ENCODE measurements at places on chromosomes 13 and 19.

GRCh38 chr13:51091839-51092238 lies 19.2 kb downstream of the C13orf42 start:
- DNase-seq: no peak

- no peak for DNase-seq
Observed at GRCh38 chr19:19937403-19937802, 36.7 kb downstream of the ZNF93 start.

DNA sequence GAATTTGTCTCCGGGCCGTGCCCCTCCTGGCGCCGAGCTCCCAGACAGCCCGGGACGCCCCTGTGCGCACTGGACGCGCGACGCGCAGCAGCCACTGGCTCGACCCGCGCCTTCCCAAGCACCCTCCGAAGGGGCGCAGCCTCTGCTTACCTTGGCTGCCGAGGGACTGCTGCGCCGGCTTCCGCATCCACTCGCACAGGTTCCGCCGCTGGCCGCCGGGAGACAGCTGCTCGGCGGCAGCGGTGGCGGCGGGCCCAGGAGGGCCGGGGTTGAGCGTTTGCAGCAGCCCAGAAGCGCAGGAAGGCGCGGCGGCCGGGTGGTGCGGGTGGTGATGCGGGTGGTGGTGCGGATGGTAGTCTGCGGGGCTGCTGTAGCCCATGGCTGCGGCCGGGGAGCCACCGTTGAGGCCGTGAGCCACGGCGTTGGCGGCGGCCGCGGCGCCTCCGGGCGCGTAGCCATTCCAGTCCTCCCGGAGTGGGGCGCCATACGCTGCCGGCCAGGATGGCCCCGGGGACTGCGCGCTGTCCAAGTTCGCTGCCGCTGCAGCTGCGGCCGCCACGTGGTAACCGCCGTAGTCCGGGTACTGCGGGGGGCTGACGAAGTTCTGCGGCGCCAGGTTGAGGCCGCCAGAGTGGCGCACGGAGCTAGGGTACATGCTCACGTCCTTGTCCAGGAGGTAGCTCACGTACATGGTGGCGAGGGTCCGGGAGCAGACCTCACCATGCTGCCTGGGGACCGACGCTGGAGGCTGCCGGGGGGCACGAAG lies 616 bp downstream of the CDX2 start:
- no peak for DNase-seq

DNA sequence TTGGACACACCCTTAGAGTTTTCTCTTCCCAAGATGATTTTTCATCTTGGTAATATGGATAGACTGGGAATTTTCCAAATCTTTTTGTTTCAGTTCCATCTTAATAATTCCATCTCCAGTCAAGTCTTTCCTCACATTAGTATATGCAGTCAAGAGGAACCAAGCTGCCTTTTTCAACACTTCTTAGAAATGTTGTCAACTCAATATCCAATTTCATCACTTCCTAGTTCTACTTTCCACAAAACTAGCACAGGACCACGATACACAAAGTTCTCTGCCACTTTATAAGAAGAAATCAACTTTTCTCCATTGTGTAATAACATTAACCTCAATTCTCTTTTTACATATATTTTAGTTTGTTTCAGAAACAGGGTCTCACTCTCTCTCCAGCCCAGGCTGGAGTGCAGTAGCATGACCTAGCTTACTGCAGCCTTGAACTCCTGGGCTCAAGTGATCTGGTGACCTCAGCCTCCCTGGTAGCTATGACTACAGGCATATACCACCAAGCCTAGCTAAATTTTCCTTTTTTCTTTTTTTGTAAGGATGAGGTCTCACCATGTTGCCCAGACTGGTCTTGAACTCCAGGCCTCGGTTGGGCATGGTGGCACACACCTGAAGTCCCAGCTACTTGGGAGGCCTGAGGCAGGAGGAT lies 15.5 kb downstream of the ZNF443 start:
- no peak for DNase-seq

GRCh38 chr13:96159725-96160124 lies 69.8 kb downstream of the HS6ST3 start:
- DNase-seq: no peak

All from AG09319 (cell line).